ENCODE measurements at places on chromosomes 2 and 18.
A peak's percentile ranks its signal among the peaks of the same experiment; 100 is the strongest.

DNA sequence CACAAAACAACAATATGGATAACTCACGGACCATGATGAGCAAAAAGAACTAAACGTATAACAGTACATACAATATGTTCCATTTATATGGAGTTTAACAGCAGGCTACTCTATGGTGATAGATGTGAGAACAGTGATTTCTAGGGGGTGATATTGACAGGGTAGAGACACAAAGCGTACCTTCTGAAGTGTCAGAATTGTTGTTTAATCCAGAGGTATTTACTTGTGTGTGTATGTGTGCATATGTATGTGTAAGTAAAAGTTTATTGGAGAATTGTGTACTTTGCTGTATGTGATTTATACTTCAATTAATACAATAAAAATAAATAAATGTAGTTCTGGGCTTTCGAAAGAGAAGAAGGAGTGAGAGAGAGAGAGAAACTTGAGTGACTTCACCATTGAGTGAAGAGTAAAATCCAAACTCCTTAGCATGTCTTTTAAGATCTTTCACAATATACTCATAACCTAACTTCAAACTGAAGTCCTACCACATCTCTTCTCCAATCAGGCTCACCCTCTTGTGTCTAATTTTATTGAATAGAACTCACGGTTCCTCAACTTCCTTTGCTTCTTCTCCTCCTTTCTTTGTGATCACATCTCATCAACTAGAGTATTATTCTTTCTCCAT lies 126.0 kb upstream of the KLF7 start:
- DNase-seq, result no peak

DNA sequence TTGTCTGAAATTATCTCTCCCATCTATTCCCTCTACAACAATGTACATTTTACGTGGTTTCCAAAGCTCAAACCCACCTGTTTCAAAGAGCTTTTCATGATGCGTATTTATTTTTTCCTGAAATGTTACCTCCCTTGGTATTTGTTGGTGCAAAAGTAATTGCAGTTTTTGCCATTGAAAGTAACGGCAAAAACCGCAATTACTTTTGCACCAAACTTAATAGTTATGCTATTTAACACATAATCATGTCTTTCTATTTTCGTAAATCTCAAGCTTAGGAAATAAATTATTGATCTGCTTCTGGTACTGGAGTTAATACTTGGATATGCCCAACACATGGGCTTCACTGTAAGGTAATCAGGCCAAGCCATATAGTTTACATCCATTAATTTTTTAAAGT lies 85.2 kb downstream of the SUCLG1 start:
- DNase-seq, result no peak

DNA sequence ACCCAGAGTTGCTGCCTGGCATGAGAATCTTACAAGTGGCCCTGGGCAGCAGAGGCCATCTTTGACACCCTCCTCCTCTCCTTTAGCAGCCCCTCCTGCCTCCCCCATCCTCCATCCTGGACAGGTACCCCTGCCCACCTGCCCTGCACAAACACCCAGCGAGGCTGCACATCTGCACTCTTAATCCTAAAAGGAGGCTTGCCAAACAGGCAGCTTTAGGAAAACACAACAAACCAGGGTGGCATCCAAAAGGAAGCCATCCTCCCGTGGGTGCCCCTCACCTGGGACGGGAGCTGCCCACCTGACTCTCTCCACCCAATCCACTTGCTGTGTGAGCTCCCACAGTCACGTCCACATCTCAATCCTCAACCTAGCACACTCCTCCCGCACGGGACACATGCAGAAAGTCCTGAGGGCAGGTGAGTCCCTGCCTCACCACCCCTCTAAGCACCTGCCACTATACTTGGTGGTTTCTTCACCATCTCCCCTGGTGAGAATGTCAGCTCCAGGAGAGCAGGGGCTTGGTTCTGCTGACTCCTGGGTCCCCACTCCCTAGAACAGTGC lies 5.8 kb downstream of the BIN1 start:
- DNase-seq, result no peak

DNA sequence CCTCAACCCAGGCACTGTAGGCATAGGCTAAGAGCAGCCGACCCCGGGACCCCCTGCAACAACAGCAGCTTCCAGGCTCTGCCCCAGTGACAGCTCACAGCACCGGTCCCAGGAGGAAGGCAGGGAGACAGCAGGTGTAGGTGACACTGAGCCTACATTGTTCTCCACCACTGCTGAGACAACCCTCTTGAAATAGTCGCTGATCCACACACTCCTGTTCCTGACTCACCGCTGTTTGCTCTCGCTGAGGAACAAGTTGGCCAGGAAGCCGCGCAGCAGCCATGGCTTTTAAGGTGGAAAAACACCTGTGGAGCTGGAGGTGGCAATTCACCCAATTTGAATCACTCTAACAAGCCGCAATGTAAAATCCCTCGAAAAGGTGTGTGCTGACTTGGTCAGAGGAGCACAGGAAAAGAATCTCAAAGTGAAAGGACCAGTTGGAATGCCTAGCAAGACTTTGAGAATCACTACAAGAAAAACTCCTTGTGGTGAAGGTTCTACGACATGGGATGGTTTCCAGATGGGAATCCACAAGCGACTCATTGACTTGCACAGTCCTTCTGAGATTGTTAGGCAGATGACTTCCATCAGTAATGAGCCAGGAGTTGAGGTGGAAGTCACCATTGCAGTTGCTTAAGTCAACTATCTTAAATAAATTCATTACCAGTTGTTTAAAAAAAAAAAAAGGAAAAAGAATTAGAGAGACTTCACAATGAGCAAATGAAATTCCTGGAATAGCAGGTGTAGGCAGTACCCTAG lies 167.5 kb downstream of the ARL4C start:
- no peak for DNase-seq

DNA sequence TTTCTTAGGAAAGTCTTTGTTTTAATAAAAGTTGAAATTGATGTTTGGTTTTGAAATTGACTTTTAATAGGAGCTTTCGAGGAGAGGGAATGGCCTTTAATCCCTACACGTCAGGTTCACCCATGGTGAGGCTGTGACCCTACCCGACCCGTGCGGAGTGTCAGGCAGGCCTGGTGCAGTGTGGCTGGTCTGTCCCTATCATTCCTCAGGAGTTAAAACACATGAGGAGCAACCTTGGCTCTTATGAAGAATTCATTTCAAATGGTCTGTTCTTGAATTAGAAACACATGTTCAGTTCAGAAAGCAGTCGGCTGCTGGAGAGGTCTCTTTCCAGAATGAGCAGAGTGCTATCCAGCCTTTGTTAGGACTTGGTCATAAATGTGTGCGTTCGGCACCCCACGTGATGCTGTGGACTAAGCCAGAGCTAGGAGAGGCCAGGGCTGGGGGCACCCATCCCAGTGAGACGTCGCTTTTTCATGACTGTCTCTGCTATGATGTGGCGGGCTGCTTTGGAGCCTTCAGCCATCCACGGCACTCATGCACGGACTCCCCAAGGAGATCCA lies 54.7 kb downstream of the EMILIN2 start:
- no peak for DNase-seq

GRCh38 chr18:76824145-76824676 lies 1.9 kb downstream of the ZNF236 start:
- DNase-seq, result no peak

- DNase-seq, result no peak
Observed at GRCh38 chr18:4831127-4831526, 365.9 kb downstream of the AKAIN1 start.

DNA sequence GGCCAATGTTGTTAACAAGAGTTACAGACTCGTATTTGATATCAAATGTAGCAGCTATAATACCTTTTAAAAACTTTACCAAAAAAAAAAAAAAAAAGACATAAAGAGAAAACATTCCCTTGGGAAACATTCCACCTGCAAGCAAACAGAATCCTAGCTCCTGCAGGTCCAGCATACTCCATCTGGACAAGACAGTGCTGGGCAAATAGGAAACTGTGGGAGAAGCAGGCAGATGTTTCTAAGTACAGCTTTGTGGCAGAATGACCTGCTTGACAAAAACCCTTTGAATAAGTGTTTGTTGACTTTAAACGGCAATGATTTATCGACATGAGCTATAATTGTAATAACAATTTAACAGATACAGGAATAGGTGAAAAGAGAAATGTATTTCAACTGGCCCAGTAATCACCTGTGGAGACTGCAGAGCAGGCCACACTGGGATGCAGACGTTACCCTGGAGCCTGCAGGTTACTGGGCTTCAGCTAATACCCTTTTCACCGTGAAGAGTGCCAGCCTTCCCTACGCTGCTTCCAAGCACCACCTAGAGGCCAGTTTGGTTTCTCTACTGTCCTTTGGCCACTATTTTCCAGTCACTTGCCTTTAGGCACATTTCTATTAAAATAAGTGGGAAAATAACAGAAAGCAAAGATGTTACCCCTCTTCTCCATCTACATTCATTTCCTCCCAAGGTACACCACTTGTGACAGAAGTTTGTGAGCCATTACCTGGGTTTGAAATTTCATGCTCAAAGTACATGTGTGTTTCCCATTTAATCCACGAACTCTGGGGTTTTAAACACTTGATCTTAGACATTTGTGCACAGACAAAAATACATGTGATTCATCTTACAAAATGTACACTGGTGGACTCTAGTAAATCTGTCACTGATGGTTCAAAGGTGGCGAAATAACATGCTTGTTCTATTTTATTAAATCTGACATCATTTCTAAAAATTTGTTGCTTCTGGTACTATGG lies 96.9 kb upstream of the ZNF397 start:
- DNase-seq, result no peak

DNA sequence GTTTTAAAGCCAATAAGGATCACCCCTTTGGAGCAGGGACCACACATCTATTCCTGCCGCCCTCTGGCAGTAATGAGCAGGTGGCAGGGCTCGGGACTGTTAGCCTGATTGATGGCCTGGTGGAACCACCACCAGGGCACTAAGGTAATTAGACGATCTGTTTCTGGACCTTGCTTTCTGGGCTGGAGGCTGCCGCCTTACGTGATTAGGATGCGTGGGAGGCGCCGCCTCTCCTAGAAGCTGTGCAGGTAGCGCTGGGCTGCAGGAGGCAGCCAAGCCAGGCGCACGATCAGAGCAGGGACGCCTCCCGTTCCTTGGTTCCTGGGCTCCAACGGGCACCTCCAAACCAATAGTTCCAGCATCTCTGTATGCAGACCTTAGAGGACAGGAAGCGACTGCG lies 242.6 kb upstream of the RAB12 start:
- DNase-seq, result no peak

DNA sequence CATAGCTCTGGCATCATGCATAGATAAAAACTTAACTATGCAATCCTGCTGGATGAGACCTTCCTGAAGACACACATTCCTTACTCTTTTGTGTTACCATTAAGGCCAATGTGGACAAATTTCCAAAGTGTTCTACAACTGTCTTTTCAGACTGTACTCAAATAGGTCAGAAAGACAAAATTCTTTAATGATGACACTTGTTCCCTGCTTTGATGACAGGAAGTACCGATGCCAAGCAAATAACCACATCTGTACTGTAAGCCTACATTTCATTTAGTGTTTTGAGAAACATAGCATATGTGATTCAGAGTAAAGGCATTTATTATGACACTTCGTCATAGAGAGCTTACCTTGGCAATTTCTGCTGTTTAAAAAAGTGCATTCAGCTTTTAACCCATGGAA lies 55.0 kb downstream of the PMAIP1 start:
- no peak for DNase-seq

DNA sequence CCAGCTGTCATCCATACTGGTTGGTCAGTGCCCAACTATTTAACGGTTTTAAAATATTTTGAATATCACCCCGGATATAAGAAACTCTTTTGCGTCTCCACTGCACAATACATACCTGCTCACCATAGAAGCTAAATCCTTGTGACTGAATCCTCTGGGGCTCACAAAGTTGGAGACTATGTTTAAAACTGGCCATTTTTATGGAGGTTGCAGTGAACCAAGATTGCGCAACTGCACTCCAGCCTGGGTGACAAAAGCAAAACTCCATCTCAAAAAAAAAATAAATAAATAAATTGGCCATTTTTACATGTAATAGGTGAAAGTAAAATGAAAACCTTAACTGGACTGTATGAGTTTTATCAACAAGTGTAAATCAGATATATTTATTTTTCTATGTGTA lies 55.6 kb upstream of the TMEM17 start:
- no peak for DNase-seq

DNA sequence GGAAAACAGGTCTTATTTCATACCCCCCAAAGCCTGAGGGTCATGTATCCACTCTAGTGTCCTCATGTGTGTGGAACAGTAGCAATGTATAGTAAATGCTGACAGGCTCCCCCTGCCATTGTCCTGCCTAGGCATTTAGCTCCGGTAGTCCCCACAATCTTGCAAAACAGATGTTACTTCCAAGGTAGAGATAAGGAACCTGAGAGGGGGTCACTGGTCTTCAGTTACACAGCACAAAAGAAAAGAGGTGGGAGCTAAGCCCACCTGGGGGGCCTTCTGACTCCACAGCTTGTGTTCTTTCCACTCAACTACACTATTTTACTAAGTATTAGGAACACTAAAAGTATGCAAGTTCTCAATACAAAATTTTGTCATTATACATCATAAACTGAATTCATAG lies 17.4 kb upstream of the FECH start:
- DNase-seq, result no peak

- no peak for DNase-seq
Observed at GRCh38 chr2:33484042-33484621, 7.7 kb downstream of the RASGRP3 start.

DNA sequence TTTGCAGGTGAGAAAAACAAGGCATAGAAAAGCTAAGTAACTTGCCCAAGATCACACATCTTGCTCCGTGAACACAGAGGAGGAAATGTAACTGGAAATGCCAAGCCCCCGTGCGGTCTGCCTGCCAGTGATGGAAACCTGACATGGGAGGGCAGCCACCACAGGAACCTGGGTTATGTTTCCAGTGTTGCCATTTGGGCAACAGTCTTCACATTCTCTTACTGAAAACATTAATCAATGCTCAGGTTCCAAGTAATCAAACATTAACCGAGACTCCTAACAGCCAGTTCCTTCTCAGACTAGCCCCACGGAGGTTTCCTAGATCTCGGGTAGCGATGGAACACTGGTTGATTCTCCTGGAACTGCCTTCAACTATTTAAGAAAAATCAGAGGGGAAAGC lies 2.5 kb downstream of the TGFA start:
- DNase-seq, result no peak

- DNase-seq, result peak; percentile 36
Observed at GRCh38 chr18:12839526-12840196, 44.4 kb downstream of the PTPN2 start.

- peak; percentile 46 for DNase-seq
Observed at GRCh38 chr2:23381084-23381483, 3.9 kb upstream of the KLHL29 start.

GRCh38 chr2:159617100-159617499 lies 752 bp upstream of the BAZ2B start:
- DNase-seq, result no peak

All from skeletal muscle cell (primary cell).